ENCODE measurements at places on chromosomes 12 and 14.

- H3K4me3 ChIP-seq = no peak overlapping the region
- no peaks in the 10 kb centered on the region for H3K27me3 ChIP-seq
- H3K27ac ChIP-seq = no peak overlapping the region
Observed at GRCh38 chr14:87059060-87059839, 933.7 kb downstream of the GALC start.

- H3K4me1 ChIP-seq = peaks cover 7% of the 10 kb centered on the region
- H3K27me3 ChIP-seq = no peaks in the 10 kb centered on the region
- DNase-seq = no peak
- H3K27ac ChIP-seq = peak overlapping the region; percentile 95
- H3K36me3 ChIP-seq = peaks cover 53% of the 10 kb centered on the region
- no peak overlapping the region for H3K4me3 ChIP-seq
Observed at GRCh38 chr12:121915841-121916321, 2.5 kb upstream of the CFAP251 start.

DNA sequence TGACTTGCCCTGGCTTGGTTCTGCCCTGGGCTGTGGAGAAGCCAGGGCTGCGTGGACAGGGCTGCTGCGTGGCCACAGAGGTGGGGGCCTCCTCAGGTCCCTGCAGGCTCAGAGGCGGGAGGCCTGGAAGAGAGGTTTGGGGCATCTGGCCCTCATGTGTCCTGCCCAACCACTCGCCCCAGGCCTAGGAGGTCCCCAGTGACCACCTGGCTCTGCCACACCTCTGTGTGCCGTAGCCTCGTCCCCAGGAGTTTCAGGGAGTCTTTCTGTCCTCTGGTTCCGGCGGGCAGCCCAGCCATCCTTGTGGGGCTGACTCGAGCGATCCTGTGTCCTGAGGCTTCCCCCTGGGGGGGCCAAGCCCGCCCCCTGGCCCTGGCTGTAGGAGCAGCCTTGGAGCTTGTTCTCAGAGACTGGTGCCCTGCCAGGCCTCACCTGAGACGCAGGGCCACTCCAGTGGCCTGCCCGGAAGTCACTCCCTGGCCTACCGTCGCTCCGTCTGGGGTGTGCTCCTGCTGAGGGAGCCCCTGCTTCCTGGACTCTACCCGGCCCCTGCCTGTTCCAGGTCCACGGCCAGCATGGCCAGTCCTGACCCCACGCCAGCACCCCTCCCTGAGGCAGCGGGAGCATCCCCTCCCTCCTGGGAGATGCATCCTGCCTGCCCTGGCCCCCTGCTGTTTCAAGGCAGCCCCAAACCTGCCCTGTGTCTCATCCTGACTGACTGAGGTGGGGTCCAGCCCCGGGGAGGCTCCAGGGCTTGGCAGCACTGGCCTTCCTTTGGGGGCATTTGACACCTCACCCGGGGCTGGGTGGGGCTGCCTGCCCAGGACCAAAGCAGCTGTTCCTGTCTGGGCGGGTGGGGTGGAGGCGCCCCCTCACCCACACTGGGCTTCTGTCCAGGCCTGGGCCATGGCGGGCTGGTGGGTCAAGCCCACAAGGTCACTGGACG, 13.9 kb downstream of the ASPG start:
- no peak for DNase-seq
- no peak overlapping the region for H3K27ac ChIP-seq

DNA sequence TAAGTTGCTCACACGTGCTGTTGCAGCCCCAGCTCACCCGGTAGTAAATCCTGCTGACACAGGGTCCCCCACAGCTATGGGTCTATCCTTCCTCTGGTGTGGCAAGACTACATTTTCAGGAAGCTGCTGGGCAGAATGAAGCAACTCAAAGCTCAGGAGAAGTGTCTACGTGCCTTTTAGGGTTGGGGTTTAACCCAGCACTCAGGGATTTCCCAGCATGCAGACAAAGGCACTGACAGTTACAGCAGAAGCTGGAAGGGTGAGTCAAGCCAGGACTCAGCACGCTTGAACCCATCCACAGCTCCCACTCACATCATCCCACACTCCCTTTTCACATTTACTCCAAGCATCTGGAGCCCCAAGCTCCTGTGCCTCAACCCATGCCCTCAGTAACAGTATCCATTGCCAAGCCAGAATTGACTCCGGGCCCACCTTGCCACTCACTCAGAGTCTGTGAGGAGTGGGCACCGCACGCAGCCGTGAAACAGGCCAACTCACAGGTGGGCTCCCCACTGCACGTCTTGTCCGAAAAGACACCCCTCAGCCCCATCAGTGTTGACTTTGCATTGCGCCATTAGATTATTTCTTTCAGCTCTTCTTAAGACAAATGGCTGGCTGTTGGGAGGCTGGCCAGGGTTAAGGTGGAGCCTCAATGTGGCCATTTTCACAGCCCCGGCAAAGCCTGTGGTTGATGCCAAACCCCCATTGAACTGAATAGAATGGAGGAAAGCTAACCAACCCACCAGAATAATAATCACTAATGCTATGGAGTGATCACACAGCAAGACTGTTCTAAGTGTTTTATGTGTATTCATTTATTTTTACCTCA, 59.6 kb downstream of the ZFP36L1 start:
- H3K27me3 ChIP-seq = no peaks in the 10 kb centered on the region
- H3K27ac ChIP-seq = peak overlapping the region; percentile 78
- no peak overlapping the region for H3K4me3 ChIP-seq
- peaks cover 39% of the 10 kb centered on the region for H3K4me1 ChIP-seq
- DNase-seq = no peak

All from effector memory CD8-positive, alpha-beta T cell (primary cell).